ENCODE measurements at places on chromosomes 16 and 17.

DNA sequence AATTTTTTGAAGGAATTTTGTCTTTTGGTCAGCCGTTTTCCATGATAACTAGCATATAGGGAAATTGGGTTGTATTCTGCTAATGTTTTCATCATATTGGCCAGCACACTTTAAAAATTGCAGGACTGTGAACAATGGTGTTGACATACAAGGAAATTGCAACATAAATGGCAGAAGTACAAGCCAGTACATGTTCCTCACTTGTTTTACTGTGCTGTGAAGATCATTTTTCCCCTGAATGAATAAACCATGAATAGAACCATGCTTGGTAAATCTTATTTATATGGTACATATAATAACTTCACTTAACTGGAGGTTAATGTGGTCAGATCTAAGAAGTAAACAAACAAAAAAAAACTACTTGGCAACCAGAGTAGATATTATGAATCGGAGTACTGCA lies 22.8 kb downstream of the OMG start:
- peak; percentile 68 for DNase-seq

GRCh38 chr16:53097190-53097589 lies 42.4 kb downstream of the CHD9 start:
- no peak for DNase-seq

DNA sequence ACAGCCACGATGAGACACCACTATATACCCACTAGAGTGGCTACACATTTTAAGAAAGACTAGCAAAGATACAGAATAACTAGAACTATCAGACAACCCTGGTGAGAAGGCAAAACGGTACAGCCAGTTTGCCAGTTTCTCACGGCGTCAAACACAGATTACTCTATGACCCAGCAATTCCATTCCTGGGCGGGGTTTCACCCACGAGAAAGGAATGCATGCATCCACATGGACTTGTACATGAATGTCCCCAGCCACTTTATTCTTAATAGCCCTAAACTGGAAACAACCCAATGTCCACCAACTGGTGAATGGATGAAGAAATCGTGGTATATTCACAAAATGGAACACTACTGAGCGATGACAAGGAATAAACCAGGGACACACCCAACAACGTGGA lies 74.5 kb downstream of the MYH10 start:
- no peak for DNase-seq

GRCh38 chr17:21505819-21506815 lies 130.0 kb downstream of the KCNJ12 start:
- DNase-seq, result no peak

DNA sequence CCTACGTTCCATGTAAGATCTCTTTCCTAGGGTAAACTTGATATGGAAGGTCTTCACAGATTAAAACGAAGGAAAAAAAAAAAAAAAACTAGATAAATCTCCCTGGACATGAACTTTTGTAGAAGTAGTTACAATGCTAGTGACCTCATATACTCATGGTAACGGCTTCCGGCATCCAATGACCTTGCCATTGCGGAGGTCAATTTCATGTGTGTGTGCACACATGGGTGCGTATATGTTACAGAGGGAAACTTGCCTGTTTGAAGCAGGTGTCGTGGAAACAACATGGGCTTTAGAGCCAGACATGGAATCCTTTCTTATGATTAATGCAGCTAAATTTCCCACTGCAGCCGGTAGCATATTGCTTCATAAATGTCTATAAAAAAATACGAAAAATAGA lies 435.5 kb downstream of the MAF start:
- DNase-seq, result no peak

DNA sequence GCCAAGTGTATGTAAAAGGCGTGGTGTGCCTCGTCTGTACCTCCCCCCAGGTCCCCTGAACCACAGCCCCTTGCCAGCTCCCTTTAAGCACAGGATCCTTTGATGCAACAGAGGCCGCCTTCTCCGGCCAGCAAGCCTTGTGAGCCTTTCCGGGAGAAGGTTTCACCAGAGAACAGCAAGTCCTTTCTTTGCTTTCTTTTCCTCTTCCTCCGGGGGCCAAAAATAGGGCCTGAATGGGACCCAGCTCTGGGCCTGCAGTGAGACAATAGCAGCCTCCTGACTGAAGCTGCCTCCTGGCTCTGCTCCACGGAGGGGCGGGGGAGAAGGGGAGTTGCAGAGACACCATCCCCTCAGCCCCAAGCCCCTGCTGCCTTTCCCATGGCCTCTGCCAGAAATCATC lies 9.0 kb downstream of the ADGRG1 start:
- no peak for DNase-seq

GRCh38 chr16:58649707-58650106 lies 20.1 kb upstream of the CNOT1 start:
- no peak for DNase-seq
